ENCODE measurements at places on chromosomes 11 and 22. TPM values are rescaled to one million over a fixed set of nuclear protein-coding genes. Genes with fewer than 3 reads are reported as not detected.

GRCh38 chr11:114080219-114080618 is 20.7 kb downstream of the ZBTB16 start:
- DNase-seq: peak; percentile 11

DNA sequence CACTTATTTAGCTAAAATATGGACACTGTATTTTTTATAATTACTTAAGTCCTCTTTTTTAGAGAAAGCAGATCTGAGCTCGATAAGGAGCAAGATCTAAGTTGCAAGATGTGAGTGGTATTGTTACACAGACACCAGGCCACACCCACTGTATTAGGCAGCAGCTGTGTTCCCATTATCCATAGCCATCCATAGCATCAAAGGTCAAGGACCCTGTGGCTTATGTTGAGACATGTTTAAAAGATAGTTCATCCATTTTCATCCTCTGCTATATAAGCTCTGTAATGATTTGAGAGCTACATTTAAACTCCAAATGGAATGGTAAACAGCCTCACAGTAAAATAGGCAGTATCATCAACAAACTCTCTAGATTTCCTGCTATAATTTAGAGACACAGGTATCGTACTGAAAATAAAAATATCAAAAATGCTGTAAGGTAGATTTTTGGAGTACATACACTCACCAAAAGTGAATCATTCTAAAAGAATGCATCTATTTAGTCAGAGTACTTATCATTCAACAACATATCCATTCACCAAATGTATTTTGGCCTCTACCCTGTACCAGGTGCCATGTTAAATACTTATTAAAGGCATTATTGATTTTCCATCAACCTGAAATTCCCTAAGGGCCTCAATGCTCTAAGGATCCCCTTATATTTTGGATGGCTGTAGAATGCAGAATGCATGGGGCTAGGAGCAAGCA is 574.0 kb downstream of the LRRC4C start:
- no peak for DNase-seq

GRCh38 chr11:23280088-23280487 is 419.8 kb upstream of the CCDC179 start:
- DNase-seq: no peak

The CHRM1 gene
- total RNA-seq: 0.69 TPM

The OR51D1 gene
- not detected for total RNA-seq
